ENCODE measurements at places on chromosomes 16 and 17. TPM values are rescaled to one million over a fixed set of nuclear protein-coding genes. Genes with fewer than 3 reads are reported as not detected.

Gene CHST4
- total RNA-seq, result 6.6 TPM

Gene SAMD14
- 3.4 TPM for total RNA-seq

Gene STH
- total RNA-seq, result not detected

Gene PTGES3L
- total RNA-seq, result 0.52 TPM

Gene NPIPA5
- 0.29 TPM for total RNA-seq

Gene THRA
- 31.1 TPM for total RNA-seq

Gene PITPNM3
- total RNA-seq, result 3.6 TPM

Gene JPH3
- not detected for total RNA-seq

Gene CSH2
- total RNA-seq, result not detected

Gene TEX19
- total RNA-seq, result 1.1 TPM

Gene EXOSC6
- total RNA-seq, result 27.5 TPM

Gene COG4
- total RNA-seq, result 61.7 TPM

Gene DYNLRB2
- not detected for total RNA-seq

Gene CCDC78
- 22.9 TPM for total RNA-seq

Gene MYL11
- total RNA-seq, result not detected

- no peak for DNase-seq
These were observed at the start of gene FOXL1 for GRCh38 chr16:86578061-86578599. Gene FOXL1, plus strand, starts transcription at chr16:86578549. Its CDS starts 175 bp downstream, at chr16:86578724.

DNA sequence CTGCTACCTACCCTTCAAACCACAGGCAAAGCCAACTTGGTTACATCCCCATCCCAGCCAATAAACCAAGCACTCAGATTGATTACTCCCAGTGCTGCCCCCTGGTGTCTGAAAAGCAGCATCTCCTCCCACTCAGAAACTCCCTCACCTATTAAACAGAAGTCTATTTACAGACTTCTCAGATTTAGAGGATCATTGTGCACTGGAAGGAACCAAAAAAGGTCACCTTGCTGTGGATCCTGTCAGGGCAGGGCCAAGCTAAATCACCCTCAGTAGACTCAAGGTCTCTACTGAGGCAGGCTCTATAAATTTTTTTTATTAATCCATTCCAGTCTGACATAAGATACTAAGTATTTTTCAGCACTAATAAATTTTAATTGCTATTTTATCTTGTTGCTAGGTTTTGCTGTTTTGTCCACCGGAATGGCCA, 17.6 kb downstream of the HIGD1B start:
- DNase-seq, result peak; percentile 77

DNA sequence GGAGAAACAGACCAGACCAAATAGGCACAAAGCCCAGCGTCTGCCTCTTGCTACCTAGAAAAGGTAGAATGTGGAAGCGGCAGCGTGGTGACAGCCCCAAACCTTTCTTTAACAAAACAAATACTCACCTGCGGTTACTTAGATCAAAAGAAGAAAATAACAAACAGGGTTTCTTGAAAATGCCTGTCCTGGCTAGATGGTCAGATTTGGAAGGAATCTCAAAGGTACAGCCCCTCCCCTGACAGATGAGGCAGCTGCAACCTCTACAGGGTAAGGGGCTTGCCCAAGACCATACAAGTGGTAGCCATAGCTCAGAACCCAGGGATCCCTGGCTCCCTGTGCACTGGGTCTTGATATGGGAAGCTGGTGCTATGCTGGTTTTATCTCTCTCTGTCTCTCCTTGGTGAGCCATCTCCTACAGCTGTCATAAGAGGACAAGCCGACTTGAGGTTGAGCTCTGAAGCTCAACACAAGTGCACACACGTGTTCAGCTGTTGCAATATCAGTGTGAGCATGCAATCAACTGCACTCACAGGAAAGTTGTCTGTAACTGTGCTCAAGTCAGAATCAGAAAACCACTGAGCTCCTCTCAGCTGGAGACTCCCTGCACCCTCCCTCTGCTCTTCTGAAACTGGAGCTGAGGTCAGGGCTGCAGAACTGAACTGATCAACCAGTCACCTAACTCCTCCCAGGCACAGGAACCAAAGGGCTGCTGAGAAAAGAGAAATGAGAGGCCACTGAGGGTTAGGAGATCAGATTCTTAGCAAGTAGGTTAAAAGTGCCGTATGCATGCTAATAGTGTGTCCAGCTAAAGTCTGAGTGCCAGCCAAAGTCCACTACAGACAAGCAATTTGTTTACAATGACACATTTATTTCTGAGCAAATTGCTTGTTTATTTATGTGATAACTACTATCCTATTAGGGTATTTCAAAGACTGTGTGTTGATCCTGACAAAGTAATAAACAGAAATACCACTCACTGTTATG, 6.1 kb upstream of the RNF157 start:
- no peak for DNase-seq

DNA sequence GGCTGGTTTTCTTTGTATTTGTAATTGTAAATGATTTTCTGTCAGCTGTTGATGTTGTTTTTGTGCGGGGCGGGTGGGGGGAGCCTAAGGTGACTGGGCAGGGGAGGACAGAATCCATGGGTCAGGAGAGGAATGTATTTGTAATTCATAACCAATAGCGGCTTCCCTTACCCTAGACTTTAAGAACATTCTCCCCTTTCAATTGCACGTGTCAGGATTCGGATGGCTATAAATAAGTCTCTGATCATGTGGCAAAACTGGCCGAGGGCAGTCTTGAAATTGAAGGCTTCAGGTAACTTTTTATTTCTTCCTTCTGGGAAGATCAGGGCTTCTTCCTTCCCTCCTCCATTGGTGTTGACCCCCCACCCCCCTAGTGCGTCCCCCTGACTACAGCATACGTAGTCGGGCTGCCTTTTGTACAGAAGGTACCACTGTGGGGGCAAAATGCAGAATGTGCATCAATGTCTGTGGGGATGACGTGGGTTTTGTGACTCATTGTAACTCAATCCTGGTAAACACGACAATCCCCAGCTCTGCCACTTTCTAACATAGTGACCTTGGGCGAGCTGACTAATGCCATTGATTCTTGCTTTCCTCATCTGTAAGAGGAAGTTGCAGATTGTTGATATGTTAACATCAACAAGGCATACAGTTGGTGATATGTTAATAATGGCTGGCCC, 16.2 kb downstream of the MARCHF10 start:
- DNase-seq, result no peak

- peak; percentile 91 for DNase-seq
These were observed 9.8 kb downstream of the SLC16A3 start for GRCh38 chr17:82238472-82239201.

GRCh38 chr16:48366165-48367093, 18.8 kb downstream of the SIAH1 start:
- DNase-seq, result peak; percentile 78

- no peak for DNase-seq
These were observed 7.6 kb upstream of the CMTR2 start for GRCh38 chr16:71296584-71297340.

DNA sequence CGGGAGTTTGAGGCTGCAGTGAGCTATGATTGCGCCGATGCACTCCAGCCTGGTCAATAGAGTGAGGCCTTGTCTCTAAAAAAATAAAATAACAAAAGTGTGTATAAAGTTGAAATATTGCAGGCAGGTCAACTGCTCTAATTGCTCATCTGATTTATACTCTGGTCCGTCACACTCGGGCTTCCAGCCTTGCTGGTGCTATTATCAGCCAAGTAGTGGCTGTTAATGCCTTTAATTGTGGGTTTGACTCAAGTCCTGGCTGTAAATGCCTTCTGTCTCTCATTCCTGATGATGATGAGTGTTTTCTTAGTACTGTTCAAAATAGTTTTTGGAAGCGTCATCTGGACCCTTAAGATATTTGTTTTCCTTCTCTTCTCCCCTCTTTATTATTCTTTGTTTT, 18.4 kb downstream of the SYT17 start:
- no peak for DNase-seq

DNA sequence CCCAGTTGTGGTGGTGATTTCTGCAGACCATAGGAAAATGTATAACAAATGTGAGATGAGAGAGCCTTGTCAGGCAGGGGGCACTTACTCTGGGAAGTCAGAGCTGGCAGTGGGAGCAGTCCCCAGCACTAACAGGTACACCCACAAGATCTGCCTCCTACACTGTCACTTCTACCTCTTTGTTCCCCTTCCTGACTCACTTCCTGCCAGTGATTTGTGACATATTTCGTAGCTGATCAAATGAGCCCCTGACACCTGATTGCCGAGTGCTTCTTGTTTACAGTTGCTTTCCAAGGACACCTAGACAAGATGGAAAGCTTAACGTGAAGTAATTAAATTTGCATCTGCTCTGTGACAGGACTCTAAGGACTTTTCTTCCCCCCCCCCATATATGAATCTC, 40.5 kb downstream of the FTO start:
- DNase-seq, result peak; percentile 62

- DNase-seq, result no peak
These were observed 86.1 kb downstream of the ZNF778 start for GRCh38 chr16:89303617-89304016.

- no peak for DNase-seq
These were observed 68.8 kb downstream of the LMF1 start for GRCh38 chr16:901715-902601.

DNA sequence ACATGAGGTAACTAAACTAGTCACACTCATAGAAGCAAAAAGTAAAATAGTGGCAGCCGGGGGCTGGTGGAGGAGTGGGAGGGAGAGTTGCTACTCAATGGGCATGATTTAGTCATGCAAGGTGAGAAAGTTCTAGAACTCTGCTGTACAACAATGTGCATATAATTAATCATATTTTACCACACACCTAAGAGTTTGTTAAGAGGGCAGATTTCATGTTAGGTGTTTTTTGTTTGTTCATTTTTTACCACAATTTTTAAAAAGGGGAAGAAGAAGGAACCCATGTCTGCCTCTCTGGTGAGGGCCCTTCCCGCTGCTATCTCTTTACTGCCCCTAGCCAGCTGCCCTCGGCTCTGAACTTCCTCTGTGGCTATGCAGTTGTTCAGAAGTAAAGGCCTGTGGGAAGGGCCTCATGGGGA, 11.2 kb downstream of the CD300LB start:
- DNase-seq, result no peak

DNA sequence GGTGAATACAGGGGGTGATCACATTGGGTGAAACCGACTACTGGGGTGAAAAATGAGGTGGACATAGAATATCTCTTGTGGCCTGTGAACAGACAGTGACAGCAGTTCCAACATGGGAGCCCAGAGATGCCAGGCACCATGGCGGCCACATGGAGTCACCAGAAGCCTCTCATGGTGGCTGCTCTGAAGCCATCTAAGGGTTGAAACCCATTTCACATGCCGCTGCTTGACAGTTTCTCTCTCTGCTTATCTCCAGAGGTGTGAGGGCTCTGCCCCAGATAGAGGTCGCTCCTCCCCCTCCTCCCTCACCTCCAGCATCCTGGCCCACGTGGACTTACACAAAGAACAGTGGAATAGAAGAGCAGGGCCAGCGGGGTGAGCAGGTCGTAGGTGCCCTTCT, 37.9 kb upstream of the PIK3R6 start:
- no peak for DNase-seq

DNA sequence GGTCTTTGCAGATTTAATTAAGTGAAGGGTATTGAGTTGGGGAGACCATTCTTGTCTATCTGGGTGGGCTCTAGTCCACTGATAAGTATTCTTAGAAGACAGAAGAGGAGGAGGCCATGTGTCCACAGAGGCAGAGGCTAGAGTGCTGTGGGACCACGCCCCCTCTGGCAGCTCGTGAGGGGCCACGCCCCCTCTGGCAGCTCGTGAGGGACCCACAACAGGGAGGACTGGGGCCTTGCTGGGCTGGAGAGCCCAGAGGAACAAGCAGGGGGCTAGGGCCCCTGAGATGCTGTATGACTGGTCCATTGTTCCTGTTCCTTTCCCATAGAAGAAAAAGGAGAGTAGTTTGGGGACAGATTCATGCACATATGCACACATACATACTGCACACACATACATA, 106.8 kb downstream of the METRNL start:
- no peak for DNase-seq

DNA sequence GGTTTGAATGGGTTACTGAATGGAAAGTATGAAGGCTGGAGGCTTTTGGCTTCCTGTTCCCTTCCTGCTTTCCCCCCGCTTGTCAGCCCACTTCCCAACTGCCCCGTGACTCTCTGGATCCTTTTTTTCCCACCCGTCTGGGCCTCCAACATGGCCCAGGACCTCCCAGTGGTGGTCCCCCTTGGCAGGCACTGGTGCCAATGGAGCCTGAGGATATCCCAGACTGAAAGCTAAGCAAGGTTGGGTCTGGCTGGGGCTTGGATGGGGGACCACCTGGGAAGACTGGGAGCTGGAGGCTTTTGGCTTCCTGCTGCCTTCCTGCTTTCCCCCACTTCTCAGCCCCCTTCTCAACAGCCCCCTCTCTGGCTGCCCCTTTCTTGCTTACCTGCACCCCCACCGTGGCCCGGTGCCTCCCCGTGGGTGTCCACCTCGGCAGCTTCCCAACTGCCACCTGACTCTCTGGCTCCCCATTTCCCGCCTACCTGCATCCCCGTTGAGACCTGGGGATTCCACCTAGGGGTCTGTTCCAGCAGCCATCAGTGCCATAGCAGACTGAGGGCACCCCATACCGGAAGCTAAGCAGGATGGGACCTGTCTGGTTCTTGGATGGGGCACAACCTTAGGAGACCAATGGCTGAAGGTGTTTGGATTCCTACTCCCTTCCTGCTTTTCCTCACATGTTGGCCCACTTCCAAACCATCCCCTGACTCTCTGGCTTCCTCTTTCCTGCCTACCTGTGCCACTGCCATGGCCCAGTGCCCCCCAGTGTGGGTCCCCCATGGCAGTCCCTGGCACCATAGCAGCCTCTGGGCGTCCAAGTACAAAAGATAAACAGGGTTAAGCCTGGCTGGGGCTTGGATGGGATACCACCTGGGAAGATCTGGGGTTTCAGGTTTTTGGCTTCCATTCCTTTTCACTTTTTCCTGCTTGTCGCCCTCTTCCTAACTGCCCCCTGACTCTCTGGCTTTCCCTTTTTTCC, 2295.3 kb downstream of the TP53TG3F start:
- no peak for DNase-seq

GRCh38 chr16:634051-634670, 1.9 kb downstream of the METTL26 start:
- DNase-seq, result no peak

GRCh38 chr16:78742501-78743283, 643.2 kb downstream of the WWOX start:
- DNase-seq, result no peak

- DNase-seq, result no peak
These were observed 23.8 kb upstream of the EIF1 start for GRCh38 chr17:41664587-41665565.

- no peak for DNase-seq
These were observed 438.2 kb downstream of the HS3ST4 start for GRCh38 chr16:26129997-26130396.

GRCh38 chr17:32330147-32330546, 11.8 kb downstream of the C17orf75 start:
- no peak for DNase-seq

Data from HT-29 (cell line).